H54 (cell line): ENCODE measurements at places on chromosomes 5 and 9.

DNA sequence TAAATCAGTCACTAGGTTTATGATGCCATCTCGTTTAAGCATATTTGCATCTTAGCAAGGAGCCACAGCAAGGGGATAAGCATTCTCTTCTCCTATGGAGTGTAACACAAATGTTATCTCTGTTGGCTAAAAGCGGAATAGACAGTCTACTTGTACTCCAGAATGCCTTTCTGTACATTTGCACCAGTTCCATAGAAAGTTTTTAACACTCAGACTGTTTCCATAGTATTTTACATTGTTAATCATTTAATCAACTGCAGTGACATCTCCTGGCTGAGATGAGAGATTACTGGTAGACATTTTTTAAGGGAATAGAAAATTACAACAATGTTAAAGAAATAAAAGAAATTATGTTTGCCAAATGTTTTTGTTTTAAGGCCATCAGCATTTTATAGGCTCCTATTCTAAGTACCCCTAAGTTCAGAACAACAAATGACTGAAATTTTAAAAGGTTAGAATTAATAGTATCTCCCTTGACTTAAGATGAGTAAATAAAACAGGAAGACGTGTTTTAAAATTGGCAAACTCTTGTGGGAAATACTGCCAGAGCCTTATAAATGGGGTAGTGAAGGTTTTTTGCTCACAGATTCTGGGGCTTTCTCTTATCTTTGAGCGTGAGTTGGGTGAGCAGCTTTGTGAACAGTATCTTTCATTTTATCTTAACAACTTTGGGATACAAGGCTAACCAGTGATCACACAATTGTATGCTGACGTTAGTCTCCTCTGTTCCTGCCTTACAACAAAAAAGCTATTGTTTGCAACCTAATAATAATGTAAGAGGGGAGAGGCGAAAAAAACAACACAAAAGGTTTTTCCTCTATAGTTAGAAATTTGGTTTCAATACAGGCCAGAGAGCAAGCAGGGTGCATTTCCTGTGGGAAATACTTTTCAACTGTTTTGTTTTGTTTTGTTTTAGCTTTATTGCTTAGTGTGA is 294.3 kb downstream of the FBXL7 start:
- no peak for DNase-seq

DNA sequence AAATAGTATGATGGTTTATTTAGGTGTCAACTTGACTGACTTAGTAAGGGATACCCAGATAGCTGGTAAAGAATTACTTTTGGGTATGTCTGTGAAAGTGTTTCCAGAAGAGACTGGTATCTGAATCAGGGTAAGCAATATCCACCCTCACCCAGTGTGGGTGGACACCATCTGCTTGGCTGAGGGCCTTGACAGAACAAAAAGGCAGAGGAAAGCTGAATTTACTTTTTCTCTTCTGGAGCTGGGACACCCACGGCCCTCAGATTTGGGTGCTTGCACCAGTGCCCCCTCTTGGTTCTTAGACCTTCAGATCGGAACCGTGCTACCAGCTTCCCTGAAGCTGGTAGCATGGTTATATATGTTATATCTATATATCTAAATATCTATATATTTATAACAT is 489.5 kb upstream of the MPDZ start:
- DNase-seq, result no peak

- no peak for DNase-seq
These were observed 182.1 kb upstream of the TRIM32 start for GRCh38 chr9:116504893-116505480.

- no peak for DNase-seq
These were observed 235.7 kb downstream of the HSPA4 start for GRCh38 chr5:133287500-133287899.

- DNase-seq, result no peak
These were observed 62.6 kb downstream of the PPARGC1B start for GRCh38 chr5:149792540-149793255.

DNA sequence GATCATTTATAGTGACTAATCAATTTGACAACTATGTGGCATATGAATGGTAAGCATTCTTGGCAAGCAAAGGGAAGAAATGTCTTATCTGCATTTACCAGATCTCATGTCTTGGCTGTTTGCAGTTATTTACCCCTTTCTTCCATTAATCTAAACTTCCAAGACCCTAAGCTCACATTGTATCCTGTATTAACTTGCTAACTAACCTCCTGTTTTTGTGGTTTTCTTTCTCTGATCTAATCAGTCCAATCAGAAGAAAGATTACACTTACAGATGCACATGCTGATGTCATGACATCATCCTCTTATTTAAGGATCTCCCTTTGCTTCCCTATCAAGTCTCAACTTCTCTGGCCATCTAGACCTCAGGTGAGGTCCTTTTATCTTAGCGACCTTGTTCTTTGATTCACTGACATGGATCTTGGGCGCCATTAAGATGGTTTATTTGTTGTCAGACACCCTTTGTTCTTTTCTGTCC is 95.5 kb downstream of the F2RL2 start:
- DNase-seq, result no peak

DNA sequence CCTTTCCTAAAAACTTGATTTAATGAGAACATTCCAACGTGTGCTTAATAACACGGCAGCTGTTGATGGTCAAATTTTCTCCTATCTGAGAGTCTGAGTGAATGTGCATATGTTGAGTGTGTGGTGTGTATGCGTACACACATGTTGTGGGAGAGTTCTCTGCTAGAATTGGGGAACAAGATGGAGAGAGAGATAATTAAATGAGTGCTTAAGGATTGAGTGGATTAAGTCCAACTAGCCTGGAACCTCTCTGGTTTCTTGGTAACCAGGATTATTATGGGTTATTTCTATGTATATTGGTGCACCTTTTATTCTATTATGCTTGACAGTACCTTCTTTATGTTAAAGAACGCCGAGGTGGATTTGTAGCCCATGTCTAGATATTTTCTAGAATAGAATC is 36.4 kb upstream of the TNFAIP8 start:
- no peak for DNase-seq

DNA sequence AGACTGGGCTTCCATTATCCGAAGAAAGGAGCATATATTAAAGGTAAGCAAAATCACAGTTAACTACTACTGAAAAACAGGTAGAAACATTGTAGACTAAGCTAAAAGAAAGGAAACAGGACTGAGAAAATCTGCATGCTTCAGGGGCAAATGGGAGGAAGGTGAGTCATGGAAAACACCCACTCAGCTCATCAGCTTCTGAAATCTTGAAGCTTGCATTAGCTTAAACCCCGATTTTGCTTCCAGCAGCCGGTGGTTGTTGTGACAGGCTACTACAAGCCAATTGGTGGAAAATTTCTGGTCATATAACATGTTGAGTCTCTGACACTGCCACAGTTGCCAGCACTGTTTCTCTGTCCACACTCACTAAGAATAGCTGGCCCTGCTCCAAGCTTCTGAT is 179.6 kb upstream of the PUM3 start:
- no peak for DNase-seq

DNA sequence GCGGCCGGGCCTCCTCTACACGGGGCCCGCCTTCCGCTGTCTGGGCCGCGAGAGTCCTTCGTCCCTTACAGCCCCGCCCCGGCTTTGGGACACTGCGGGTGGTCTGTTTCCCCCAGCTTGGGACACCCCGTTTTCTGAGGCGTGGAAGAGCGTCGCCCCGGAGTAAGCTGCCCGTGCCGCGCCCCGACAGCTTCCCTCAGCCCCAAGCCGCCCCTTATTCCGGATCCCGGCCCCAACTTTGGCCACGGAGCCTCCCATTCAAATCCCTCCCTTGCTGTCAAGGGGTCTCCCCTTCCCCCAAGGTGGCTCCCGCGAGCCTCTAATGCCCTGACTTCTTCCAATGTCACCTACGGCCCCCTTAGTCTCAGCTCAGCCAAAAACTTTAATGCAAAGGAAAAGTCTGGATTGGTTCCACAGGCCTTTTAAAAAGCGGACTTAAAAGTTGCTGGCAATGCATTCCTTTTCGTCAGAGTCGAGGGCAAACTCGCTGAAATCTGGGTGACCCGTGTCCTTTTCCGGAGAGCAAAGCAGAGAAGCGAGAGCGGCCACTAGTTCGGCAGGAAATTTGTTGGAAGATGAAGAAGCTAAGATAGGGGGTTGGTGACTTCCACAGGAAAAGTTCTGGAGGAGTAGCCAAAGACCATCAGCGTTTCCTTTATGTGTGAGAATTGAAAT is 19.8 kb downstream of the EXOSC2 start:
- DNase-seq, result no peak

GRCh38 chr5:77353251-77353650 is 138.9 kb downstream of the WDR41 start:
- DNase-seq, result no peak

DNA sequence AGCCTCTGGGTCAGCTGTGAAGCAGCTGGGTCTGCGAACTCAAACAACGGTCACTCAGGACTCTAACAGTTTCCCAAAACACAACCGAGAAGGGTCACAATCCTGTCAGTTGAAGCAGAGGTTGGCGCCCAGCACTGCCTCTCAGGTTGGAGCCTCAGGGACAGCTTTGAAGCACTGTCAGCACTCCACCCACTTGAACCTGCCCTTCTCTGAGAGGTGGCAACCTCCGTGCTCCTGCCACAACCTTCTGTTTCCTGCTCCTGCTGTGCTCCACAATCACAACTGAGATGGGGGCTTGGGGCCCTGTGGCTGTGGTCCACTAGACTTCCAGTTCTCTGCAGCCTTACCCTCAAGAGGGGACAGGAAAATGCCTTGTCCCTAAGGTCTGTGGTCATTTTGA is 21.7 kb upstream of the LCP2 start:
- DNase-seq, result no peak

- DNase-seq, result no peak
These were observed 18.7 kb downstream of the ADAMTS13 start for GRCh38 chr9:133440874-133441273.

GRCh38 chr9:130791303-130791894 is 43.7 kb upstream of the ABL1 start:
- no peak for DNase-seq

- DNase-seq, result no peak
These were observed 59.1 kb upstream of the ZFAND5 start for GRCh38 chr9:72424131-72424530.

- peak; percentile 96 for DNase-seq
These were observed at the start of gene DPP7 for GRCh38 chr9:137114613-137115393. TSS of gene DPP7 (minus strand) at chr9:137114733. CDS start at chr9:137114713, 20 bp downstream.

GRCh38 chr5:142959683-142960657 is 189.8 kb downstream of the ARHGAP26 start:
- no peak for DNase-seq

DNA sequence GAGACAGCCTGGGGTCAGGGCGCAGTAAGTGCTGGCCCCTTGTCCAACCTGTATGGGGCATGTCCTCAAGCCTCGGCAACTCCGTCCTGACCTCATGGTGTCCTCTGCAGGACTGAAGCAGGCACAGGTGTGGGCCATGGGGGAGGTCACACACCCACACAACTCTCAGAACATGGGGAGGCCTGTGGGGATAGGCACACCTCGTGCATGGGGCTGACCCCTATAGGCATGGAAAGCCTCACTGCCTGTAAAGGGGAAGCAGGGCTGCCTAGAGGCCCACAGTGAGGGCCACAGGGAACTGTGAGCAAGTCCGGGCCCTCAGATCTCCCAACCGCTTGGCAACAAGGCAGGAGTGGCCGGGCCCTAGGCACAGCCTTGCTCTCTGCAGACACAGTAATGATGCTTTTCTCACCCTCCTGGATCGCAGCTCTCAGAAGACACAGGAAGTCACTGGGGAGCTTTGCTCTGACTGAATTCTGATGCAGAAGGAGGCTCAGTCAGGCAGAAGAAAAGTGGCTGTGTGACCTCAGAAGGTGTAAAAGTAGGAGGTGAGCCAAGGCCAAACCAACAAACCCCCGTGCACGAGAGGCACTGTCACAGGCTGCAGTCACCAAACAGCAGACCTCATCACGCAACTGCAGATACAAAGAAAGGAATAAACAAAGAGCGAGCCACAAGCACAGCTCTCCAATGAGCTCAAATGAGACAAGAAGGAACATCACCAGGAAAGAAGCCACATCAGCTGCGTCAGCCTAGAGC is 5.4 kb downstream of the IPPK start:
- no peak for DNase-seq

- DNase-seq, result no peak
These were observed 182.0 kb downstream of the MUSK start for GRCh38 chr9:110850401-110851135.

GRCh38 chr5:82298668-82299067 is 20.5 kb upstream of the RPS23 start:
- no peak for DNase-seq

DNA sequence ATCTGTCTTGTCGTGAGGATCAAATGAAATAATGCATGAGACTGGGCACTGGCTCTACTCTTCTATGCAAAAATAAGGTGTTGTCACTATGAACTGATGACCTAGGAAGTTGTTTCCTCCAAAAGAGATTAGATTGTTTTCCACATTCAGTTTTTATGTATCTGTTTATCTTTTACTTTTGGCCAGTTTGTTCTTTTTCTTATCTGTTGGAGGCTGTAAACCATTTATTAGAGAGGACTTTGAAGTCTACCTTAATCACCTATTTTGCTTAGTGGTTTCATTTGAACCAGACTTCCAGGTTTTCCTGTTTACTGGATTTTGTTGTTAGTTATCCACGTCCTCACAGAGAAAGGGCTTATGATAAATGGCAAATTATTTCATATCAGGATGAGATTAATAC is 21.5 kb upstream of the GDA start:
- DNase-seq, result no peak

- DNase-seq, result no peak
These were observed 6.3 kb downstream of the FGF18 start for GRCh38 chr5:171425596-171426244.

GRCh38 chr5:56610093-56610698 is 205.2 kb upstream of the MAP3K1 start:
- no peak for DNase-seq

GRCh38 chr9:136095070-136096058 is at the start of gene NACC2:
TSS of gene NACC2 (minus strand) at chr9:136095289. CDS start at chr9:136050521, 44,768 bp downstream.
- DNase-seq, result peak; percentile 94
